ENCODE measurements at places on chromosomes 11 and 22.
A peak's percentile ranks its signal among the peaks of the same experiment; 100 is the strongest.

- no peak for DNase-seq
Observed at GRCh38 chr11:11618973-11619435, 2.8 kb downstream of the GALNT18 start.

DNA sequence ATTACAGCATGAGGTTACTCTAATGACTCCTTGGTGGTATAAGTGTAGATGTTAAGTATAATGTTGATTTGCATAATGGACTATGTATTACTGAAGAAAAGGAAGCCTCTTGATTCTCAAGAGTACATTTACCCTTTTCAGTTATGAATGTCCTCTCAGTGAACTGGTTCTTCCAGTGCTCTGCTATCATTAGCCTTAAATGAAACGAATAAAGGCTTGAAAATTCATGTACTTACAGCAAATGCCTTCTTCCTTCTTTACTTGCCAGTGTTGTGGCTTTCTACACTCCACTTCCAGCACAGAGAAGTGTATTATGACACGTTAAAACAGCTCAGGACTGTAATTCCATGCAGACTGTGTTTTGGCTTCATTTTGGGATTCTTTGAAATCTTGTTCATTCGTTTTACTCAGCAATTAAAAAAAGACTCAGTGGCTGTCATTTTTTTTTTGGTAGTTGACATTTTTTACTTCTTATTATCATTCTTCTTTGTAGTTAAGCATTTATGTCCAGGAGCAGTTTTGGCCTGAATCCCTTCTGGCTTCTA is 96.9 kb downstream of the MTMR3 start:
- DNase-seq, result no peak

- DNase-seq, result no peak
Observed at GRCh38 chr11:111776398-111777093, 10.4 kb upstream of the PPP2R1B start.

DNA sequence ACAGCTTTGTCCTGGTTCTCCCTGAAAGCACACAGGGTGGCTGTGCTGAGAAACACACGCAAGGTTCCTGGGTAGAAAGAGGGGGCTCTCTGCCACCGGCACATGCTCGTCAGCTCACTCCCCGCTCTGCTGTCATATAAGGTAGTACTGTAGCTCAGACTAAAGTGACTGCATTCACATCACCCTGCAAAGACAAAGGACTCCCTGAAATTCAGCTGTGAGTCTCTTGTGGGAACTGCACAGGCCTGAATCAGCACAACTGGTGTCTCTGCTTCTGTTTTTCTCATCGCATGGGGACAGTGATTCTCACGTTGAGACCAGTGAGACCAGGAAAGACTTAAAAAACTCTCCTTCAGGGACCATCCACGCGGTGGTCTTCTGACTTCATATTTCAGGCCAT is 124.1 kb upstream of the BID start:
- no peak for DNase-seq

GRCh38 chr22:46678003-46678657 is 57.9 kb downstream of the GRAMD4 start:
- DNase-seq, result no peak

GRCh38 chr22:20464096-20464614 is 26.5 kb upstream of the SCARF2 start:
- no peak for DNase-seq

GRCh38 chr11:71305451-71306125 is 53.2 kb upstream of the SHANK2 start:
- no peak for DNase-seq

DNA sequence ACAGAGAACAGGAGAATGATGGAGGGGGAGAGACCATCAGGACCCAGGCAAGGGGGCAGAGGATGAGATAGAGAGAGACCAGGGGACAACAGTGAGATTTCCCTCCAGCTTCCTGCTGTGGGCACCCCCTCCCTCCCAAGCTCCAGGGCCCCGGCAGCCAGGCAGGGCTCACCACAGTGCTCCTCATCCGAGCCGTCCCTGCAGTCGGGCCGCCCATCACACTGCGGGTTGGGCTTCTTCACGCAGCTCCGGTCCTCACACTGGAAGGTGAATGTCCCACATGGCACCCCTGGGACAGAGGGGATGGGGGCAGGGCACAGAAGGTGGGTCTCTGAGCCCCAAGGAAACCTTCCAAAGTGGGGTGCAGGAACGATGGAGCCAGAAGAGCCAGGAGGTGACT is 19.2 kb downstream of the KCTD17 start:
- DNase-seq, result no peak

DNA sequence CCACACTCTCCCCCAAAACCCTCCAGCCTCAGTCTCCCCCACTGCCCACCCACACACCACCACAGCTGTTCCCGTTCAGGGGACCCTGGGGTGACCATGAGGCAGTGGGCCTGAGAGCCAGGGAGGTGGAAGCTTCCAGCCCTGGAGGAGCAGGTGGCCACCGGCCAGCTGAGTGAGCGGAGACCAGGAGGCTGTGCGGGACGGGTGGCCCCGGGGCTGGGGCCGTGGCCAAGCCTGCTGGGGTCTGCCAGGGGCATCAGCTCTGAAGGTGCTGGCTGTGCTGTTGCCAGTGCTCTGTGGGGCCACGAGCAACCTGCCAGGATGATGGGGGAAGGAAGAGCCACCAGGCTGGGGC is 26.0 kb downstream of the OSBPL5 start:
- no peak for DNase-seq

- no peak for DNase-seq
Observed at GRCh38 chr11:128942817-128943427, at the start of gene TP53AIP1. TSS of gene TP53AIP1 (minus strand) at chr11:128942871. CDS start at chr11:128937818, 5,053 bp downstream.

DNA sequence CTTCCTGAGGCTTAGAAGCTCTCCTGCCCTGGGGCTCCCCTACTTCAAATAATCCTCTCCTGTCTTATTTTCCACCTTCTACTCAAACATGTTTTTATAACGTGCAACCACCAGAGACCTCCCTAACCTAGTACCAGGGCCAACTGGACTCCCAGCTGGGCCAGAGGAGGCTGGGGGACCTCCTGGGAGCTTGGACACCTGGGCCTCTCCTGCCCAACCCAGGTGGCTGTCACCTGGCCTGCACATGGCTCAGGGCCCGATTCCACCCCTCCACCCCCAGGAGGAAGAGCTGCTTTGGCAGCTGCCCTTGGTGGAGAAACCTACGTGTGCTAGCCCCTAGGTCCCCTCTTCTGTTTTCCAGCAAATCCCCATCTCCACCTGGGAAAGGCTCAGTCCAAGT is 105.2 kb downstream of the ABTB2 start:
- no peak for DNase-seq

DNA sequence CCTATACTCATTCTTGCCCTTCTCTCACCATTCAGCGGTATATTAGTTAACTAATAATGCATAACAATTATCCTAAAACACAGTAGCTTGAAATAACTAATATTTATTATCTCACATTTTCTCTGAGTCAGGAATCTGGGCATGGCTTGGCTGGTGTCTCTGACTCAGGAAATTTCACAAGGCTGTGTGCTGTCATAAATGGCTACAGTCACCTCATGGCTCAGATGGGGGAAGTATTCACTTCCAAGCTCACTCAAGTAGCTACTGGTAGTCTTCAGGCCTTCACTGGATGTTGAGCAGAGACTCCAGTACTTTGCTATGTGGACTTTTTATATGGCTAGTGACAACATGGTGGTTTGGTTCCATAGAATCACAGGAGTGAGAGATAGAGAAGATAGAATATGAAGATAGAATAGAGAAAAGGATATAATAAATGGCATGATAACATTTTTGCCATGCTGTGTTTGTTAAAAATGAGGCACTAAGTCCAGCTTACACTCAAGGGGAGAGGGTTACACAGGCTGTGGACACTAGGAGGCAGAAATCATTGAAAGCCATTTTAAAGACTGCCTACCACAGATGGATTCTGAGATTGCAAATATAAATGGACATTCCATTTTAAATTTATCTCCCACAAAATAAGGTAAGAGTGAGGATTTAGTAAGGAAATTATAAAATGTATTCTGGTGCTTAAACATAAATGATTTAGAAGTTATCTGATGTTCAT is 997.8 kb upstream of the CHORDC1 start:
- DNase-seq, result no peak

- DNase-seq, result no peak
Observed at GRCh38 chr11:23585416-23586104, 725.3 kb upstream of the CCDC179 start.

GRCh38 chr11:3642071-3642951 is 519 bp upstream of the ART5 start:
- DNase-seq, result peak; percentile 23

GRCh38 chr11:78425399-78426070 is 7.9 kb upstream of the GAB2 start:
- DNase-seq, result no peak

GRCh38 chr11:42066113-42066512 is 606.7 kb upstream of the LRRC4C start:
- no peak for DNase-seq

DNA sequence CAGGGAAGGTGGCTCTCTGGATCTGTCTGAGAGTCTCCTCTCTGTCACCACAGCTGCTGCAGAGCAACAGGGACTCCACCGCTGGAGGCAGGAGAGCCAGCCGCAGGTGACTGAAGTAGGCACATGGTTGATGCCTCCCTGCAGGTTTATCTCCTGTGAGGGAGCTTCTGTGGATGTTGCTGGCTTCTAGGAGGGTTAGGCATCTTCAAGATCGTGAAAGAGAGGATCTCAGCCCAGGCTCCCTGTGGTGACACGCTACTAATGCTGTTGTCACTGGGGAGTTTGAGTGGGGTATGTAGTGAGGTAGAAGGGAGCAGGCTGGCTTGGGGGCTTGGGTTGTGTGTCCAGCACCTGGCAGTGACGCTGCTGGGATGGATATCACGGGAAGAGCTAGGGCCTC is 34.1 kb downstream of the DAGLA start:
- no peak for DNase-seq

- DNase-seq, result no peak
Observed at GRCh38 chr11:94017446-94017845, 3.7 kb upstream of the HEPHL1 start.

DNA sequence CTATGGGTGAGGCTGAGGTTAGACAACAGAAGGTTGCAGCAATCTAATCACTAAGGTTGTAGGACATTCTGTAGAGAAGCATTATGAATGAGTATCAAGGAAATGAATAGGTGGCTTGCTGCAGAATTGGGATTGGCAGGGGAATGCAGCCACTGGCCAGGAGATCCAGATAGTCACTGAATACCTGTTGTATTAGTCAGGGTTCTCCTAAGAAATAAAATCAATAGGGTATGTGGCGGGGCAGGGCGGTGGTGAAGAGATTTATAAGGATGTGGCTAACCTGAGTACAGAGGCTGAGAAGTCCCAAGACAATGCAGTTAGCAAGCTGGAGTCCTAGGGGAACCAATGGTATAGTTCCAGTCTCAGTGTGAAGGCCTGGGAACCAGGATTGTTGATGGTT is 163.0 kb downstream of the SPON1 start:
- no peak for DNase-seq

GRCh38 chr11:64406221-64406946 is 47.4 kb downstream of the RPS6KA4 start:
- DNase-seq, result no peak

GRCh38 chr11:8584511-8584910 is 9.5 kb downstream of the STK33 start:
- no peak for DNase-seq

DNA sequence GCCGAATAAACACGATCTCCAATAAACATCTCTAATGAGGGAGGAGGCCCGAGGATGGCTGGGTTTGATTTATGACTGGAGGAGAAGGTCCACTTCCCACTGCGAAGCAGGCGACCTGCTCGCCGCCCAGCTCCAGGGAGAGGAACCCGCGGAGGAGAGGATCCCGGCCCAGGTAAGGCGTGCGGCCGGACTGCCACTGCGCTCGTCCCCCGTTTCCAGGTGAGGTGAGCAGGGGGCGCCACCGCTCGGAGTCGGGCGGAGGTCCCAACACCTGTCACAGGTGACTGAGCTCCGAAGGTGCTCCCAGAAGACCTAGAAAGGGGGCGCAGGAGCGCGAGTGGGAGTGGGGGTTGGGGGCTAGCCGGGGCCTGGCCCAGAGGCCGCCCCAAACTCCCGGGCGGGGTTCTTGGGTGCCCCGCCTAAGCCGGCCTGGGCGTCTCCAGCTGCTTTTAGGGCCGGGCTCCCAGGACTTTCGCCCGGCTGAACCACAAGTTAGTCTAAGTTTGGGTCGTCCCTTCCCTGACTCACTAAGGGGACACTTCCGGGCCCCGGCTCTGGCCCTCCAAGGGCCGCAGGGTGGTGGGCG is 5.4 kb upstream of the PAX6 start:
- no peak for DNase-seq

- DNase-seq, result no peak
Observed at GRCh38 chr11:109512680-109513079, 90.7 kb downstream of the C11orf87 start.

- peak; percentile 99 for DNase-seq
Observed at GRCh38 chr11:64241241-64241490, 271 bp downstream of the FKBP2 start.

Measured in AG09319 (cell line).